Muscle of arm (tissue), 14 donors: ENCODE measurements at places on chromosomes 3 and 15.

DNA sequence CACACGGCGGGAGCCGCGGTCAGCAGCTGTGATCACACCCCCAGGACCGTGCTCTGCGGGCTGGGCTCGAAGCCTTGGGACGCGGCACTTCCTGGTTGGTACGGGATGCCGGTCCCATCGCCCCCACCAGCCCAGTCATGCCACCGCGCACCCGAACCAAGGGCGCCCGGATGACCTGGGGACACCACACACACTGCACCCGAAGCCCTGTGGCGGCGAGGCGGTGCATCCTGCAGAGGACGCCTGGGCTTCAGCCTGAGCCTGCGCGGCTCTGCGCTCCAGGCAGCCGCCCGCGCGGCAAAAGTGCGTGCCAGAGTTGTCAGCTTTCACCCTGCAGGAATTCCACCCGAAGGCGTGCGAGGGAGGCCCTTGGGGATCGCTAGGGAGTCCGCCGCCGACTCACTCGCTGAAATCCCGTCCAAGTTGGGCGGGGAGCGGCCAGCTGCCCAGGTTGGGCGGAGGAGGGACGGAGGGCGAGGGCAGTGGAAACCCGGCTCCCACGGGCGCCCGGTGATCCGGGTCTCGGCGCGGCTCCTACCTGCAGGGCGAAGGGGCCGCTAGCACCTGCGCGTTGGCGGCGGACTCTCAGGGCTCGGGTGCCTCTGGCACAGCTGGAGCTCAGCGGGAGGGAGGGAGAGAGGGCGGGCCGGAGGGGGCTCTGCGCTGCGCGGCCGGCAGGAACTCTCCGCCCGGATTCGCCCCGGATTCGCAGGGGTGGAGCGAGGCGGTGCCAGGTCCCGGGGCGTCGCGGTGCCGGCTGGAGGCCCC, at the start of gene PLD1:
PLD1 (minus strand) TSS at position 623 of the 768 bp plus-strand sequence. CDS start 72,432 bp downstream, outside the sequence.
- DNase-seq: peak; percentile 86

DNA sequence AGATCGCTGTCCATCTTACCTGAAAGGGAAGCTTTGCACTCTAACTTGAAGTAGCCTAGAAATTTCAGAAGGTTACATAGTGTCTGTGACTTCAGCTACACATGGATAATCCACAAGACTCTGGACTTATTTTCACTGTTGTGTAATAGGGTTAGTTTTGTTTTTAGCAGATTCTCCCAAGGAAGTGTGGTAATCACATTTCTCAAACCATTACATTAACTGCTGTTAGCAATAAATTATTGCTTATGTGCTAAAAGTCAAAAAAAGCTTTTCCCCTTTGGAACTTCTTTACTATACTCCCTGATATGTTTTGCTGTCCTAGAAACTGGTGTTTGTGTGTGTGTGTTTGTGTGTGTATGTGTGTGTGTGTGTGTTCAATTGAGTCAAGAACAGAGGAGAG, 351.8 kb upstream of the TPRG1 start:
- DNase-seq: no peak

DNA sequence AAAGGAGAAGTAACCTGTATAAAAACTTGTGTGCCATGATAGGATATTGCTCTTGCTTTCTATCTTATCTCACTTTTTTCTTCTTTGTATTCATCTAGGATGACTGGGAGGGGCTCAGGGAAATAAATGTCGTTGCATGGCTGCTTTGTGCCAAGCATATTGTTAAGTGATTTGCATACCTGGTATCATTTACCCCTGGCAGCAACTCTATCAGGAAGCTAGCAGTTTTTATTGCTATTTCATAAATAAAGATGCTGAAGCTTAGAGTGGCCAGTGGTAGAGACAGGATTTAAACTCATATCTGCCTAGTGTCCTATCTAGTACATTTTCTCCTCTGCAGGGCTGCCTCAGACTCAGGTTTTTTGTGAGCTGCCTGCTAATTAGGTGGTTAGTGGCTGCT, 253.3 kb downstream of the PTPRG start:
- no peak for DNase-seq

- DNase-seq: no peak
These were observed 22.1 kb upstream of the HEG1 start for GRCh38 chr3:125077864-125078263.

GRCh38 chr3:188036375-188037194, 117.4 kb upstream of the LPP start:
- DNase-seq: no peak

GRCh38 chr3:12235691-12236090, 53.2 kb upstream of the PPARG start:
- no peak for DNase-seq

DNA sequence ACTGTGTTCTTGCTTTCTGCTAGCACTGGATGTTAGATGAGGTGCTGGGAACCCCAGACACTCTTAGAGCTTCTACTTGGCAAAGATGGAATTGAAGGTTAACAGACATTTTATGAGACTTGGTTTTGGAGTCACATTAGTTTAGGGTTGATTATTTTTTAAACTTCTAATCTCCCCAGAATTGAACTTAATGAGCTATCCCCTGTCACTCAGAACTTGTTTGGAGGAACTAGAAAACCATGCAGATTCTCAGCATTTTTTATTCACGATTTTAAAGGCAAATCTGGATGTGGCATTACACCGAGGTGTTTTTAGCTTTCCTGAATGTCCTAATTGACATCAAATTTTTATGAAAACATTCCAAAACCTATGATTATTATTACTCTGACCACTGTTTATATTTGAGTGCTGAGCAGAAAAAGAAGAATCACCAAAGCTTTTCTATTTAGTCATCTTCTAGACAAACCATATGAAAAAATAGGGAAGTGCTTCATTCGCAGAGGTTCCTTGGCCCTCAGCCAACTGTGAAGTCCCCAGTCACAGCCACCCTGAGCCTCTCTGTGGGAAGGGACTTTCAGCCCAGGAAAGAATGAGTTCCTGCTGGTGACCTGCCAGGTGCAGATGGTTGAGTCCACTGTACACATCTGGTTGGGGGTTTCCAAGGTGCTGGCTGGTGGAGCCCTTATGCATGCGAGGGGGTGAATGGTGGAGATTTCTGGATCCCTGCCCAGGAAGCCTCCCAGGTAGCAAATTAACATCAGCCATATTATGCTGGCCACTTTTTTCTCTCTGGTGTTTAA, 196.0 kb upstream of the TOPAZ1 start:
- DNase-seq: peak; percentile 15

GRCh38 chr15:77688693-77689092, 56.0 kb upstream of the LINGO1 start:
- no peak for DNase-seq

DNA sequence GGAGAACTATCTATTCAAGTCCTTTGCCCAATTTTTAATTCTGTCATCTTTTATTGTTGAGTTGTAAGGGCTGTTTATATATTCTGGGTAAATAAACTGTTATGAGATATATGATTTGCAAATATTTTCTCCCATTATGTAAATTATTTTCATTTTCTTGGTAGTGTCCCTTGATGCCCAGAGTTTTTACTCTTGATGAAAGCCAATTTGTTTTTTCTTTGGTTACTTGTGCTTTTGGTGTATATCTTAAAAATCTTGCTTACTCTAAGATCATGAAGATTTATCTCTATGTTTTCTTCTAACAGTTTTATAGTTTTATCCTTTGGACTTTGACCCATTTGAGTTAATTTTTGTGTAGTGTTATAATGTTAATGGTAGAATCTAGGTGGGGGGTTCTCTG, 44.5 kb downstream of the TIMP4 start:
- DNase-seq: no peak

- no peak for DNase-seq
These were observed 170.7 kb downstream of the NAALADL2 start for GRCh38 chr3:175029828-175030227.

GRCh38 chr3:81723732-81724313, 37.6 kb downstream of the GBE1 start:
- no peak for DNase-seq

DNA sequence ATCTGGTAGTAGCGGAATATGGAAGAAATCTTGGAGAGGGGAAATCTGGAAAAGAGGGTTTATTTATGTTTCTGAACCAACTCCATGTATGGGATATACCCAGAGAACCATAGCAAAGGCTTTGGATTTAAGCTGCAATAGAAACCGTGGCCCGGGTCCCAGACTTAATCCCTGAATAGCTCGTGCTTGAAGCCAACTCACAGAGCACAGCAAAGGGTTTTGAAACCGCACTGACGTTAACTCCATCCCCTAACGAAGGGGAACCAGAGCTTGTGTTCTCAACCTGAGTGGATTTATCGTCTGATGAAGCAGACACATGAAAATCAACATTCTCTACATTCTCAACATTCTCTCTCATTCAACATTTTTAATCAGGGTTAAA, 154.6 kb downstream of the APBA2 start:
- peak; percentile 49 for DNase-seq

DNA sequence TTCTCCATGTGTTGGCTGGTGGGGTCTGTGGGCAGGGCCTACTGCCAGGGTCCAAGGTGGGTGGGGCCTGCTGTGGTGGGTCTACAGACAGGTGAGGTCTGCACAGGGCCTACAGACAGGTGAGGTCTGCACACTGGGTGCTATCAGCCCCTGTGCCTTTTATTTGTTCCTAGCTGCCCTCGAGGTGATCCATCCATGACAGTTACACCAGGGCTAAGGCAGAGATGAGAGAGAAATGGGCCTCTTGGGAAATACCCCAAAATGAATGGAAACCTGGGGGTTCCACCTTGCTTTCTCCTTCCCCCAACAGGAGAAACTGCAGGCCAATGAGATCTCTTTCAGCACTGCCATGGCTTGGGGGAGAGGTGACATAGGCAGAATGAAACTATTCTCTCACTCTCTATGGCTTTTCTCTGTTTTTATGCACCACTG, 36.4 kb downstream of the CFAP100 start:
- DNase-seq: no peak

DNA sequence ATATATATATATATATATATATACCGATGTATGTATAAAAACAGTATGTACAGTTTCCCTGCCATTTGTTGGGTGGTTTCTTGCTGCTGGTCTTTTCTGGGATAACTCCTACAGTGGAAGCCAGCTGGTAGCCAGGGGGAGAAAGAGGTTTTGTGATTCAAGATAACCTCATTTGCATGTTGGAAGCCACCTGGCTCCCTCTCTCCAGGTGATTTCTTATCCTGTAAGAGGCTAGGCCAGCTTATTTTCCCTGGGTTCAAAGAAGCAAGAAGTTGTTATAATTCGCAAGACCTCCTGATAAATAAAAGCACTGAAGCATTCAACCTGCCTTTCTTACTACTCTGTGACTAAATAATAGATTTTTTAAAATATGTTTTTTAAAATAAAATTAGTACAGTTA, 443.3 kb downstream of the VGLL3 start:
- DNase-seq: no peak

DNA sequence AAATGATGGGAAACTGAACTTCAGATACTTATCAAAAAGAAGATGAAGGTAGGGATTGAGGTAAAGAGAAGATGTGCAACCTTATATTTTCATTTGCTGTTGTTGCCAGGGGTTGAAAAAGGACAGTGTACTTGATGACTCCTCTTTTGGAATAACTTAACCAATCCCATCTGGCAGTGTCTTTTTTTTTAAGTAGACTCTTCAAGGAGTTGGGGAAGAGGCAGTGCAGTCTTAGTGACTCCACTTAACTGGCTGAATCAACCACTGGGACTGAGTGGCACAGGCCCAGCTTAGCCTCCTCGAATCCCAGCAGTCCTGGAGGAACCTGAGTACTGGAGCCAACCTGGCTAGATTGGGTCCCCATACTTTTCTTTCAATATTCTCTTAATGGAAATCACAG, 27.3 kb upstream of the FILIP1L start:
- DNase-seq: no peak

DNA sequence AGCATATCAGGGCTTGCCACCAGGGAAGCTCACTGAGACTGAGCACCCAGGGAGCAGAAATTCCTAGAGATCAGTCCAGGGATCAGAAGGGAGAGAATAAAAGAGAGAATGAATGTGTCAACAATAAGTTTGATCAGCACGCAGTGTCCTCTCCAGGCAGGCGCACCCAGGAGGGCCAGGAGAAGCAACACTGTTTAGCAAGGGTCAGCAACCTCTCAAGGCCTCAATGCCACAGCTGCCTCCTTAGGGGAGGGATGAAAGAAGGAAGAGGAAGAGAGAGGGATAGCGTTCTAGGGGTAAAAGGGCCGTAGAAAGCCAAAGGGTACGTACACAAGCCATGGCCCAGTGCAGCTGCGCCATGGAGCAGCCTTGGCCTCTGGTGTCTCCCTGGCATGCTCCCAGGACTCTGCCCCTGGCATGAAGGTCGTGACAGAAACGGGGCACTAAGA, 399.8 kb downstream of the SHQ1 start:
- no peak for DNase-seq

DNA sequence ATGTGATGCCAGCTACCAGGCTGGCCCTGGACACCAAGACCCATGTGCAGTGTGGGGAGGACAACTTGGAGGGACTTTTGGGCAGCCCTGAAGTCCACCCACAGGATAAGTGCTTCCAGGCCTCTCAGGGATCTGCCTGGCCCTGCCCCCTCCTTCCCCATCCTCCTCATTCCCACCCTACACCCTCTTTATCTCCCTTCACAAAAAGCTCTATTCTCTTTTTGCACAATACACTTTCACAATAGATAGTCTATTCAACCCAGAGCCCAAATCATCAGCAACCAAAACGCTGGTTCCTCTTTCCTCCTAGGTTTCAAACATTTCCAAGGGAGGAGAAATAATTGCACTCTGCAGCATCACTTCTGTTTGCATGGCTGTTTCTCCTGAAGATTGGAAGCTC, 7.8 kb upstream of the ZNF710 start:
- DNase-seq: no peak

DNA sequence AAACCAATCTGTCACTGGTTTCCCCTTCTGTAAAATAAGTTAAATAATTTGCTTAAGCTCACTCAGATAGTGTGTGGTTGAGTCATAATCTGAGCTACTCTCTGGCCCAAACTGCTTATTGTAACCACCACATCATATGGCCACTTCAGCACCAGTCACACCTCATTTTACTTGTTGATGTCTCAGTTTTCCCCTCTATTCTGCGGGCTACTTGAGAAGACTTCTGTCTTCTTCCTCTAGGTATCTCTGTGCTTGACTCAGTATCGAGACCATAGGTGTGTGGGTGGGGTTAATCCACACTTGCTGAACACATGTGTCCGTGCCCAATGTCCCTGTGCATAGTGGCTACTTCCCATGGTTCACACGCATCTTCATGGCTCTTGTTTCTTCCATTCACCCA, 32.9 kb downstream of the CRYGS start:
- DNase-seq: no peak

GRCh38 chr3:36943601-36944000, 1.3 kb downstream of the TRANK1 start:
- DNase-seq: no peak
